Activated CD4-positive, CD25-positive, alpha-beta regulatory T cell treated with anti-CD3 and anti-CD28 coated beads, Interleukin-2, amount 50 U/mL, for 16 hours (primary cell): ENCODE measurements at places on chromosomes 5 and 9.

DNA sequence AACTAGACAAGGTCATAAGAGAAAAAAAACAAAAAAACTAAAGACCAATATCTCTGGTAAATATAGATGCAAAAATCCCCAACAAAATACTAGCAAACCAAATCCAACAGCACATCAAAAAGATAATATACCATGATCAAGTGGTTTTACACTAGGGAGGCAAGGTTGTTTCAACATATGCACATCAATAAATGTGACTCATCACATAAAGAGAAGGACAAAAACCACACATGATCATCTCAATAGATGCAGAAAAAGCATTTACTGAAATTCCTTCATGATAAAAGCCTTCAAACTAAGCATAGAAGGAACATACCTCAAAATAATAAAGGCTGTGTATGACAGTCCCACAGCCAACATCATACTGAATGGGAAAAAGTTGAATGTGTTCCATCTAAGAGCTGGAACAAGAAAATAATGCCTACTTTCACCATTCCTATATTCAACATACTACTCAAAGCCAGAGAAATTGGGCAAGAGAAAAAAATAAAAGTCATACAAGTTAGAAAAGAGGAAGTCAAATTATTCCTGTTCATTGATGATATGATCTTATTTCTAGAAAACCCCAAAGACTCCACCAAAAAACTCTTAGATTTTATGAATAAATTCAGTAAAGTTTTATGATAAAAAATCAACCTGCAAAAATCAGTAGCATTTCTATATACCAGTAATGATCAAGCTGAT, 72.2 kb upstream of the FAM169A start:
- DNase-seq: no peak

DNA sequence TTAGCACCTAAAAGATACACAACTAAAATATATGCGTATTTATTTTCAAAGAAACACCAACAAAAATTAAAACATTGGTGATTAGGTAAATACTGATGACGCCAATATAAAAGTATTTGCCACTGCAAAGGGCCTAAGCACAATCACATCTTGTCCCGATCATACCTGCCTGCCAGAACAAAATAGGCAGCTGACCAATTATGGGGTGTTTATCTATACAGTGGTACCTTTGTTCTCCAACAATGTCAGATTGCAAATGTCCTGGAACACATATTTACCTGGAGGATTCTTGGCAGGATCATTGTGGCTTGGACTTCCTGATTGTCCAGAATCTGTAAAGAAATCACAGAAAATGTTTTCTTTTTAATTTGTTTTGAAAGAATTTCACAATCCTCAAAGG, 134.5 kb downstream of the NFIB start:
- no peak for DNase-seq

- DNase-seq: no peak
Observed at GRCh38 chr9:124852121-124852828, 985 bp upstream of the WDR38 start.

DNA sequence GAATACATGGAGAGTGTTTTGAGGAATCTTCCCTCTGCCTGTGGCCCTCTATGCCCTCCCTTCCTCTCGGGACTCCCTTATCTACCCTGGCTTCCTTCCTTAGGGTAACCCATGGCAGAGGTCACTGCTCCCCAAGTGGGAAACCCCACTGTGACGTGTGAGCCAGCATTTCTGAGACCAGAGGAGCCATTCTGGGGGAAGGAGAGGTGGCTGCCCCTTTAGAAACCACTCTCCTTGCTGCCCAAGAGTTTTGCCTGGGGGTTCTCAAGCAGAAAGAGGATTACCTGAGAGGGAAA, 23.1 kb downstream of the CCNJL start:
- DNase-seq: no peak

- DNase-seq: no peak
Observed at GRCh38 chr5:93017849-93018248, 563.2 kb downstream of the NR2F1-AS1 start.

- no peak for DNase-seq
Observed at GRCh38 chr5:81717226-81717625, 33.7 kb downstream of the SSBP2 start.

GRCh38 chr5:54175-54730, 37.7 kb upstream of the PLEKHG4B start:
- no peak for DNase-seq

- DNase-seq: no peak
Observed at GRCh38 chr5:124279146-124279876, 467.1 kb downstream of the ZNF608 start.
